Activated T-cell treated with anti-CD3 and anti-CD28 coated beads, Interleukin-2, amount 50 U/mL, for 4 hours (primary cell): ENCODE measurements at places on chromosomes 16 and 17.

DNA sequence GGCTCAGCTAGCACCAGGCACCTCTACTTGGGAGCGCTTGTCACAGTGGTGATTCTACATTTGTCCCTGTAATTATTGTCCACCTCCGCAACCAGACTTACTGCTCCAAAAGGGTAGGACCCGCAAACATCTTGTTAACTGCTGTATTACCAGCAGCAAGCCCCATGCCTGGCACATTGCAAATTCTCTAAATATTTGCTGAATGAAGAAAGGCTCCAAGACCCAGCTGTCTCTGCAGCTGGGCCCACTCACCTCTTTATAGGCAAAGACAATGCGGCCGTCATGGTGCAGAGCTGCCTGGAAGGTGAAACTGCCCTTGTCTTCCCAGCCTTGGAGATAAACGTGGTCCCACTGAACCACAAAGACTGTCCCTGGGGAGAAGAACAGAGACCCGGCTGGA lies 44.3 kb downstream of the PLXDC1 start:
- DNase-seq: no peak

- no peak for DNase-seq
These were observed 742 bp upstream of the SLC9A5 start for GRCh38 chr16:67248073-67248400.

DNA sequence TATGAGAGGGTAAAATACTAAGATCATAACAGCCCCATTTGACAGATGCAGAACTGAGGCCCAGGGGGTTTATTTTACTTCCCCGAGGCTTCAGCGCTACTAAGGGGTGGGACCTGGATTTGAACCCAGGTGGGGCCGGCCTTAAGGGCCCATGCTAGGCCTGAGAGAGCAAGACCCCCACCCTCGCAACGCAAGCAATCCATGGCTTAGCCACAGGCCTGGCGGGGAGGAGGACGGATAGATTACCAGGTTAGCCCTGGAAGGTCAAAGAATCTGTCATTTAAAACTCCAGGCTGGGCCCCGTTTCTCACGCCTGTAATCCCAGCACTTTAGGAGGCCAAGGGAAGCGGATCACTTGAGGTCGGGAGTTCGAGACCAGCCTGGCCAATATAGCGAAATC lies 1.9 kb upstream of the CDH3 start:
- DNase-seq: no peak

DNA sequence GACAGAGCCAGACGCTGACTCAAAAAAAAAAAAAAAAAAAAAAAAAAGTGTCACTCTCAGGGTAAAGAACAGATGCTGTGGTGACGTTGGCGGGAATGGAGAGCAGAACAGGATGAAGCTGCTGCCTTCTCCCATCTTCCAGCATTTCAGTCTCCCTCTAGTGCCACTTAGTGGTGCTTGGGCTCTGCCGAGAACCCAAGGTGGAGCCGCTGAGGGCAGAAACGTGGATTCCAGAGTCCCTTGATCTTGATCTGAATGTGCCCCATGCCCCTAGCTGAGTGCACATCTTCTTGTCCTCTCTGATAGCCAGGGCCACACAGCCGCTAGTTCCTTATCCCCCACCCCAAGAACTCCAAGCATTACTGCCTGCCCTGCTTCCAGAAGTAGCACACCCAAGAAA lies 43.2 kb upstream of the FA2H start:
- DNase-seq: no peak

- no peak for DNase-seq
These were observed at the start of gene BICDL2 for GRCh38 chr16:3036726-3037315. BICDL2 (minus strand) TSS chr16:3036944; CDS start chr16:3035496, 1,448 bp downstream.

DNA sequence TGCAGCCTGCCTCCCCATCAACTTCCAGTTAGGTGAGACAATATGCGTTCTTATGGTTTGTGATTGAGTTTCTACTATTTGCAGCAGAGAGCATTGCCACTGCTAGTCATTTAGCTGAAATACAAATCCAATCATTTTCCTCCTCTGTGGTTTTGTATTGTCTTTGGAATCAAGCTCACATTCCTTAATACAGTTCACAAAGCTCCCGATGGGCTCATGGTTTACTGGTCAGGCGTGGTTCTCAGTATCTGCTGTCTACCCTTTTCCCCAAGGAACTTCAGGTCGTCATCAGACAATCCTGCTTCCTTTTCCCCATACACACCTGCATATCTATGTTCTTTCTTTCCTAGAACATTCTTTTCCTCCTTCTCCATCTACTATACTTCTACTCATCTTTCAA lies 69.6 kb upstream of the GAS7 start:
- no peak for DNase-seq
